Kidney epithelial cell (primary cell): ENCODE measurements at places on chromosomes 2 and 18.

- DNase-seq, result no peak
Observed at GRCh38 chr2:197156771-197157170, 153.8 kb downstream of the ANKRD44 start.

GRCh38 chr2:215324811-215325210, 13.0 kb downstream of the ATIC start:
- DNase-seq, result no peak

GRCh38 chr18:25470062-25470461, 118.1 kb upstream of the ZNF521 start:
- DNase-seq, result no peak

- no peak for DNase-seq
Observed at GRCh38 chr2:213279971-213280370, 4.3 kb upstream of the SPAG16 start.

- DNase-seq, result no peak
Observed at GRCh38 chr2:173752152-173752551, 213.0 kb downstream of the SP3 start.

DNA sequence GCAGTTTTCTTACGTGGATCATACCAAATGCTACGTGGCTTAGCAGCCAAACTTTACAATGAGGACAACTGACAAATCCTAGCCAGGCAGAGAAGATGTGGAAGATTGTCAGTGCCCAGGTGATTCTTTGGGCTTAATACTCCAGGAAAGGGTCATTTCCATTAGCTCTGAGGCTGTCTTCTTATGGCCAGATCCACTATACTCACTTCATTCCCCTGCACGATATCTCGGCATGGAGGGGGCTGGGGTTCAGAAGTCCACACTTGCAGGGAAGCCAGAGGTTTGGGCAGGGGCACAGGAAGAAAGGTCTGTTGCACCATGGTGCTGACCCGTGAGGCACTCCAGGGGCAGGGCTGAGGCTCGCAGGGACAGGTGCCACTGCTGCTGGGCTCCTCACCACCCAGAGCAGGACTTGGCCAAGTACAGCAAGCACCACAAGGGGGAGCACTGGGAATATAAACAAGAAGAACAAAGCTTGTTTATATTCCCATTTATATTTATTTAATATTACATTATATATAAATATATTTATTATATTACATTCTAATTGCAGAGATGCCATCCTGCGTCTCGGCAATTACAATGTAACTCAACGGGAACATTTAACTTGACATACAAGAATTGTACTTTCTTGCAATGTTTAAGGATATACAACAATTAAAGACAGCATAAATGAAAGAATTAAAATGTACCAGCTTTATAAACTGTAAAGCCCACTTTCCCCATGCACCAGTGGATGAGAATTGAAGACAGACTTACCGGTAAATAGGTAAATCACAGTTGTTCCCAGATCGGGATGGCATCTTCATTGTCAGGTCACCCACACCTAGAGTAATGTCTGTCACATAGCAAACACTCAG, 27.2 kb downstream of the CLUL1 start:
- peak; percentile 37 for DNase-seq

- no peak for DNase-seq
Observed at GRCh38 chr2:111041398-111042202, 79.1 kb upstream of the BCL2L11 start.
